ENCODE measurements at places on chromosomes 1 and 21.

GRCh38 chr1:11804666-11805421 is 920 bp downstream of the MTHFR start:
- DNase-seq: no peak

- no peak for DNase-seq
Observed at GRCh38 chr21:44370027-44370735, 16.8 kb downstream of the TRPM2 start.

DNA sequence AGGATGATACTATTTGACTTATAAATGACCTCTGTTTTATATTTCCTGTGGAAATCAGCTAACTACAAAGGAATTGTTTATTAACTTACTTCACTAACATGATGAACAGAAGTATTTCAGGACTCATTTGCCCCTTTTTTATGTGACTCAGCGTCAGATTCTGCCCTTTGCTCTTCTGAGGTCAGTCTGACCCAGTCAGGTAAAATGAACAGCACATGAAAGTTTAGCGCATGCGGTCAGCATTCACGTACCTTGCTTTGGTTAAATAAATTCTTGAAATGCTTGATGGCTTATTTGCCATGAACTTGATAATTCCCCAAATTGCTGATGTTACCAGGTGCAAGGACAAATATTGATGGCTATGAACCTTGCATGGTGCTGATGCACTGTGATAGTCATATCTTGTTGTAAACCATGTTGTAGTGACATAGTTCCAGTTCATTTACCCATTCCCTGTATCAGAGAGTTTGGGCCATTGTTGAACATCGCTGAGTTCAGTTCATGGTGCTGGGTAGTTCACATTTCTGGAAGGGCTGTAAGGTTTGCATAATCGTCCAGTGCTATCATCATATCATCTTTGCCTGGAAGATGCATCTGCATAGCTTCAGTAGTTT is 133.4 kb downstream of the NFIA start:
- no peak for DNase-seq

GRCh38 chr1:101506541-101507164 is 269.8 kb downstream of the S1PR1 start:
- peak; percentile 21 for DNase-seq

DNA sequence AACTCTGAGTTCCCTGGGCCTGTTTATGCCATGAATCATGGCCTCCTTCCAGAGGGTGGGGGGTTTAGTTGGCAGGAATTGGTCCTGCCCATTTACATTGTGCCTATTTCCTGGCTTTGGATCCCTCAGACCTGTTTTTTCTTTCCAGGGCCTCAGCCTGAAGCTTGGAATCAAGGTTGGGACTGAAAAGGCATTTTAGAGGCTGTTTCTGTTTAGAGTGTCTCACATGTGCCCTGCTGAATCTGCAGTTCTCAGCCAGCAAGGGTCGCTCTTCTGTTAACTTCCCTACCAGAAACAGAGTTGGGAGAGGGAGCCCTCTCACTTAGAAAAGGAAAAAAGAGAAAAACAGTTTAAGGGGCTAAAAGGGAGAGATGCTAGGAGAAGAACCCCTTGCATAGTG is 191.1 kb downstream of the PTPRC start:
- no peak for DNase-seq

GRCh38 chr1:36872858-36873257 is 161.5 kb downstream of the GRIK3 start:
- no peak for DNase-seq

DNA sequence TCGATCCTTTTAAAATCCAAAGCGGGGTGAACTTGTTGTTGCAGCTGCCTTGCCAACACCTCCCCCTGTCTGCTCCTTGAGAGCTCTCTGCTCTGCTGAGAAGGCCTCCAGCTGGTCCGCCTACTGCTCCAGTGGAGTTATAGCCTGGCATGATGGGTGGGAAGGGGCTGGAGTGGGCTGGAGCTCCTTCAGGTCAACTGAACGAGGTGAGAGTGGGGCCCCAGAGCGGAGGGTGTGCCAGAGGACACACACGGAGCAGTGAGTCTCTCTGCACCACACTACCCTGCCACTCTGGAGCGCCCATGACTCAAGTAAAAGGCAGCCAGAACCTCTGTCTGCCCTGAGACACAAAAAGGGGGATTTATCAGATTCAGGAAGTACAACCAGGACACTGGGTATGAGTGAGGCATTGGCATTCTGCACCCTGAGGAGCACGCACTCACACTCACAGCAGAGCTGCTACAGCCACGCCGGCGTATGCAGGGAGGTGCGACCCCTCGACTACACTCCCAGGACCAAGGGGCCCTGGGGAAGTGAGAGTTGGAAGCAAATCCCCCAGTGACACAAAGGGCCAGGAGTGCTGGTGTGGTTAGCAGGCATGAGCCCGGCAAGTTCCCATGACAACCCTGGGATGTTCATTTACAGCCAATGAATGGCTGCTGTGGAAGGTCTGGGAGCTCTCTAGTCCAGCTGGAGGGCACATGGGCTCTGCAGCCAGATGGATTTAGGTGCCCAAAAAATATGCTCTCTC is 28.0 kb upstream of the EVA1B start:
- no peak for DNase-seq

DNA sequence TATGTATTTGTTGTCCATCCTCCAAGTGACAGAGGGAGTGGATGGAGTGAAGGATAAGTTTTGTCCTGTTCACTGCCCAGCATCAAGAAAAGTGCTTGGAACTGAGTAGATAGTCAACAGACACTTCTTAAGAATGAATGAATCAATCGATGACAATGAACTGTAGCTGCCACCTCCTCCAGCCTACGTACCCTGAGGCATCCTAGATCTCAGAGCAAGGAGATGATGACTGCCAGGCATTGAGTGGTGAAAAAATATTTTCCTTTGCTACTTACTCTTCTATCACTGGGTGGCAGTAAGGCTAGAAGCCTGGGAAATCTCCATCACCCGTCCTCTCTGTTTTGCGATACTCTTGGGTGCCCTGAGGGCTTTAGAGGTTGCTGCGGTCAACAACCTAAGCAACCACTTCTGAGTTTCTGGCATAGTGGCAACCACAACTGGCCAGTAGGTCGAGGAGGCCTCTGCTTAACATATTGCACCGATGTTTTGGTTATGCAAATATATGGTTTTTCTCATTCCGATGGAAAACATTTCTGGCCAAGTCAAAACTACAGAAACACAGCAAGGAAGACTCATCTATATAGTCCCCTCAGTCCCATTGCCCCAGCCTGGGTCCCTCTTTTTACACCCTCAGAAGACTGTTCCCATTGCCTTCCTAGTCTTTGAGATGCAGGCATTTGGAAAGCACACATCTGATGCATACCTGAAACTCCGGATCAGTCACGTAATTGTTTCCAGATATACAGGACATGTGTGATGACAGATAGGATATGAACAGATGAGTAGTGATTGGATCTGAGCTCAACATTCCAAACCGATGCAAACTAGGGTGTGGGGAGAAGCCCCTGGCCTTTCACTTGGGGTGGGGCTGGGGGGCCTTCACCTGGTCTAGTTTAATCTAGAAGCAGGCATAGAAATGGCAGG is 136.8 kb downstream of the RUNX1 start:
- no peak for DNase-seq

- DNase-seq: no peak
Observed at GRCh38 chr1:186708694-186709097, 28.5 kb upstream of the PTGS2 start.

- DNase-seq: no peak
Observed at GRCh38 chr1:11187931-11188330, 1.2 kb upstream of the ANGPTL7 start.

- DNase-seq: no peak
Observed at GRCh38 chr1:228373004-228373680, 33.5 kb downstream of the TRIM11 start.

- DNase-seq: no peak
Observed at GRCh38 chr1:3093898-3094626, 25.1 kb downstream of the PRDM16 start.

DNA sequence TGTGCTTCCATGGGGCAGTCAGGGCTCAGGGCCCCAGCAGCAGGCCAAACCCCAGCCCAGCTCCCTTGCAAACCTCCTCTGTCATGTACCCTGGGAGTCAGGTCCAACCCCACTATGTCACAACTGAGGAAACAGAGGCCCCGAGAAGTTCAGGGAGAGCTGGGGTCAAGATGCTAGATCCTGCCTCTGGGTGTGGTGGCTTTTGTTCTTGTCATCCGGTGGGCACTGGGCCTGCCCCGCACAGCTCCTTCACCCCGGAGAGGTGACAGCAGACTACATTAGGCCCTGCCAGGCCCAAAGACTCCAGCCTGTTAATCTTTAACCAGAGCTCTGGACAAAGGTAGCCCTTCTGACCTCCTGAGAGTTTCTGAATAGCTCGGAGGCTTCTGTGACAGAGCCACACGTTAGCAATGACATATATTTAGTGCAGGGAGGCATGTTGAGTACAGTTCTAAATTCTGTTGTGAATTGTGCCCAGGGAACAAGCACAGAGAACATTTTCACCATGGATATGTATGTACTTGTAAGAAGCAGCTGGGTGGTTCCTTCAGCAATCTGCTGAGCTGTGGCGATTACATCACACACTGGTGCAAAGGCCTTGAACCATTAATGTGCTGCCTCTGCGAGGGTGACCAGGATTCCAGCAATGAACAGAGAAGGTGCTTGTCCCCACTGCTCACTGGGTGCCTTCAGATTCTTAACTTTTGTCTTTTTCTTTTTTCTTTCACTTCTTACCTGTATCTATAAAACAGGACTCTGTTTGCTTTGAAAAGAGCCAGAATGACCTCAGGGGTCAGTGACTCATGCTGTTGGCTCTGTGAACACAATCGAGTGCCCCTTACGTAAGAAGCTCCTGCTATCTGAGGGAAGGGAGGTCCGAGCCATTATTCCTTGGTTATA is 102.8 kb downstream of the RHOU start:
- DNase-seq: no peak

DNA sequence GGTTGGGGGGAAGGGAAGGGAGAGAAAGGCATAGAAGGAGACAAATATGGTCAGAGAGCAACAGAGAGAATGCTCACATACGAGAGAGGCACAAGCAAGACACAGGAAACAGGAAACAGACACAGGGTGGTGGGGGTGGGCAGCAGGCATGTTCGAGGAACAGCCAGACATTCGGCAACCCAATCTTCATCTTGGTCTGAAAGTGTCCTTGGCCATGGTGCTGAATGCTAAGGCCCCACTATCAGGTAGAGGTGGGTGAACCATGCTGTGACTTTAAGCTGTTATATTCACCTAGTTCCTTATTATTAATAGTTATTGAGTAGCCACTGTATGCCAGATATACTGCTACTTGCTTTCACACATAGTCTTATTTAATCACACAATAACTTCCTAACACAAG is 109.2 kb downstream of the DDX20 start:
- no peak for DNase-seq

DNA sequence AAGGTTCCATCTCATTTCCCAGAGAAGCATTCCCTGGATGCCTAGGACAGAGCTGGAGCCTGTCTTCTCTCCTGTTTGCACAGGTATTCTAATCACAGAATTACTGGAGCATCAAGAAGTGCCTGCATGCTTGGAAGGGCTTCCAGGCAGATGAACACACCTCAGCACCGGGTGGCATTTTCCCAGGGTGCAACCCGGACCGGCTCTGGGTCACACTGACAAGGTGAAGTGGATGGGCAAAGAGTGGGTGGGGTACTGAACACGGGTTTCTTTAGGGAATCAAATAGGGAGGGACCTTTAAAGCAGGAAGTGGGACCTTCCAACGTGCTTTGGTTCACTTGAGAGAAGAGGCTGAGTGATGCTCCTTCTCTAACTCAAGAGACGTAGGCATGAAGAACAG is 7.1 kb upstream of the PEF1 start:
- no peak for DNase-seq

GRCh38 chr1:203702130-203702577 is 62.8 kb upstream of the LAX1 start:
- DNase-seq: peak; percentile 40

DNA sequence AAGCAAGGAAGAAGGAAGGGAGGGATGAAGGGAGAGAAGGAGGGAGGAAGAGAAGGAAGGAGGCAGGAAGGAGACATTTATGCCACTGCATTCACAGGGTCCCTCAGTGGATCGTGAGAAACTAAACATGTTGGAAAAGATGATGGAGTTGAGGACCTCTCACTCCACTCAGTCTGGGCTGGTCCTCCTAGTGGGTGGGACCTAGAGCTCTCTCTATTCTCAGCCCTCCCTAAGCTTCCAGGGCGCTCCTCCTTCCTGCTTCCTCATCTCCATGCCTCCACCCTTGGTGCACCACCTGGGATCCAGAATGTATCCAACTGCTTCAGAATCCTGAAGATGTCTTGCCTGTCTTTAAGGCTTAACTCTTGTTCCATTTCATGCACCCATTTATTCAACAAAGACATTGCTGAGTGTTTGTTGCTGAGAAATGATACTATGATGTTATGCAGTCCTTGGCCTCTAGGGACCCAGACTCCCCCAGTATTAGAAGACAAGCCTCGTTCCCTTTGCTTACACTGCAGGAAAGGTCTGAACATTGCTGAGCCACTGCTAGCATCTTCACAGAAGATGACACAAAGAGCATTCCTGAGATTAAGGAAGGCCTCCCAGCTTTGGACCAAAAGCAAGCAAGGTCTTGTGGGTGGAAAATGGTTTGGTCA is 88.5 kb downstream of the BEND5 start:
- no peak for DNase-seq

DNA sequence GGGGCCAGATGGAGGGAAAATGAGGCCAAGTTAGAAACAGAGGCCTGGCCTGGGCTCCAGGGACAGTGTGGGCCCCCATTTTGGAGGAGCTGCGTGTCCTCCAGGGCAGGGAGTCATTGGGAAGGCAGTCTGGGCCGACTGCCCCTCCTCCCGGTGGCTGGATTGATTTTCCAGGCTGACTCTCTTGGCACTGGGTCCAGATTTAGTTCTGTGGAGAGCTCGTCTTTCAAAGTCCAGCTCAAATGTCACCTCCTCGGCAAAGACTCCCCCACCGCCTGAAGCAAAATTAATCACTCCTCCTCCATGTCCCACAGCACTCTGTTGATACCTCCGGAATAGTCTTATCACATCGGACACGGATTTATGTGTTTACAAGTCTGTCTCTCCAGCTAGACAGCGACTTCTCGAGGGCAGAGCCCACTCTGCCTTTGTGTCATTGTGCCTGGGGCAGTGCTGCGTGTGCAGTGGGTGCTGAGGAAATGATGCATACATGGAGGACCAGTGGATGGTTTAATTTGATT is 175.1 kb downstream of the CAMTA1 start:
- DNase-seq: no peak

GRCh38 chr21:45258466-45258865 is 29.2 kb downstream of the POFUT2 start:
- no peak for DNase-seq

GRCh38 chr1:226609836-226610455 is 61.4 kb downstream of the STUM start:
- DNase-seq: no peak

- DNase-seq: no peak
Observed at GRCh38 chr1:222286011-222286410, 261.9 kb downstream of the HHIPL2 start.

Data from GM12878 (cell line).